BE2C (cell line): ENCODE measurements at places on chromosomes 3 and 15.

GRCh38 chr3:99637368-99638111 lies 854 bp upstream of the COL8A1 start:
- no peak for DNase-seq

DNA sequence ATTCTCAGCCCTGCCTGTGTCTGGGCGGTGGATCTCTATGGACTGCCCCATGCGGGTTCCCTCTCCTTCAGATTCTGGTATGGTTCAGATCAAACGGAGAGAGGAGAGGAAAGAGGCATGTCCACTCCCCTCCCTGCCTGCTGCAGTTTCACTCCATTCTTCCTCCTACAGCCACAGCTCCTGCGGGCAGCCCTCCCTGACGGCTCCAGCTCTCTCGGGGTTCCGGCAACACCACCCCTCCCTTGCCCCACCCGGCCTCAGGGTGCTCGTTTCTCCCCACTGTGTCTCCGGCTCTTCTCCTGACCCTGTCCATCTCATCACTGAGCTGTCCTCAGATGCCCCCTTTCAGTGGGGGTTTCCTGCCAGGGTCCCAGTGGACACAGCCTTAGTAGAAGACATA lies 13.9 kb downstream of the TRH start:
- no peak for DNase-seq

DNA sequence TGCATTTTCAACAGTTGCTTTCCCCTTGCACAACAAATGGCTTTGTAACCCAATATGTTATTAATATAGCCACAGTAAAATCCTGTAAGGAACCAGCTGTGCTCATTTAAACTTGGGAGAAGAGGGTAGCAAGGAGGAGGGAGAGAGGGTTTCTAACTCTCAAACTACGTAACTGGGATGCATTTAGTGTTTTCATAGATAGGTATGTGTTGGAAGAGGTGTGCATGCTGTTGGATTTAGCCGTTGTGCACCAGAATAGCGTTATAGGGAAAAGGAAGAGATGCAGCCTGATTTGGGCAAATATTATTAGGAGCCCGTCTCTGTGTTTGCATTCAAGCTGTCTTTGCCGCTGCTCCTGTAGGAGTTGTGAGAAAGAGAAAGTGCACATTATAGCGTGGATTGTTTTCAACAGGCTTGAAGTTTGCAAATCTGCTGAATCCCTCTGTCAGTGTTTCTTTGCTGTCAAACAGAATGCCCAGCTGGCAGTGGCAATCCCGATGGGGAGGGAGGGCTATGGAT lies 39.4 kb downstream of the ARPP21 start:
- no peak for DNase-seq

DNA sequence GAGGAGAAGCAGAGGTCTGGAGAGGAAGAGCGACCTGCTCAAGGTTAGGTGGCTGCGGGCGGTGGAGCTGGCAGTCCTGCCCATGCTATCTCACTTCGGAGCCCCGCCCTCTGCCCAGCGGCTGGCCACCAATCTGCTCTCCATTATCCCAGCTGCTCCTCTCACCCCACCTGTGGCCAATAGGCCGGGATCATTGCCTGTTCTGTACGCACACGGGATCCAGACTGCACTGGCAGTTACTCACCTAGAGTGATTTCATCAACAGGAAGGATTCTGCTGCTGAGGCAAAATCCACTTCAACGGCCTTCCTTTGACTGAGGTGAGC lies 100.6 kb downstream of the TLE3 start:
- no peak for DNase-seq

DNA sequence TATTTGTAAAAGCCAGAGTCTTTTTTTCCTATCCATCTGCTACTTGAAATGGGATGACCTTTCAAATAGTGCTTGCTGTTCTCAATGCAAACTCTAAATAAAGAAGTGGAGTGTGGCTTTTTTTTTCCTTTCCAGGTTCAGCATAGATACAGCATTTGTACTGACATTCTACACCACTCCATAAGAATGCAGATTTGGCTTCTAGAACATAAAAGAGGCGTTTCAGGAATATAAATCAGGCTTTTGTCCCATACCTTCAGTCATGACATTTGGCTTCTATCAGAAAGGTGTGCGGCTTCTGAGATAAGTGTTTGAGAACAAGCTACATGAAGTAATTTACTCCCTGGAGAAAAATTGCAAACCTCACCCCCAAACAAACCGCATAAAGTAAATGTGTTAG lies 553.1 kb downstream of the FHIT start:
- no peak for DNase-seq

DNA sequence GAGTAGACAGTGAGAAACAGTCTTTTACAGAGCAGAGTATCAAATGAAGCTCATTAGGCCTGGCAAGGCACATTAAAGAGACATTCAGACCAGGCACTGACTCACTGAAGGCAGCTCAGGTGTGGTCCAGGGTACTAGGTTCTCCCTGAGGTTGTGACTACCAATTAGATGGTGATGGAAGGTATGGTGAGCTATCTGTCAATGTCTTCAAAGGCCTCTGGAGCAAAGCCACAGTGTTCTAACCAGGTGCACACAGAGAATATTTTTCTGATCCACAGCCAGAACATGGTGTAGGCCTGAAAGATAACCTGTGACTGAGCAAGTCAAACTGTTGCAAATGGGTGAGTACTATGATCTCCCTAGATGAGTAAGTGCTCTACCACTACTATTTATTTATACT lies 51.5 kb downstream of the EOMES start:
- DNase-seq = no peak

DNA sequence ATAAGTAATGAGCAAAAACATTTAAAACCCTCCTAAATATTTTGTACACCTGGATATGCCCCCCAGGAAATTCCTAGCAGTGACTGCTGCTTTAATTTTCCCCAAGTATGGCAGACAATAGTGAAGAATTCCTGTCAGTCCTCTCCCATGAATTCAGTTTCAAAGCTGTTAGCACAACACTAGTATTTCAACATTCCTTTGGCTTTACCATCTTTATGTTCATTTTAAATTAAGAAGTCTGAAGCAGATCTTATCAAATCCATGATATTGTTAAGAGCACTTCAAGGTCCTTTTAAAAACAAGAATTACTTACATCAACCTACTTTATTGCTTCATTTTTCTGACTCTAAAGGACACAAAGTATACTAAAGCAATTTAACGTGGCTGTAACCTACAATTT lies 28.8 kb upstream of the CDIN1 start:
- DNase-seq = no peak
